Ascending aorta (tissue), 2 donors: ENCODE measurements at places on chromosomes 1 and 21.
A peak's percentile ranks its signal among the peaks of the same experiment; 100 is the strongest.

DNA sequence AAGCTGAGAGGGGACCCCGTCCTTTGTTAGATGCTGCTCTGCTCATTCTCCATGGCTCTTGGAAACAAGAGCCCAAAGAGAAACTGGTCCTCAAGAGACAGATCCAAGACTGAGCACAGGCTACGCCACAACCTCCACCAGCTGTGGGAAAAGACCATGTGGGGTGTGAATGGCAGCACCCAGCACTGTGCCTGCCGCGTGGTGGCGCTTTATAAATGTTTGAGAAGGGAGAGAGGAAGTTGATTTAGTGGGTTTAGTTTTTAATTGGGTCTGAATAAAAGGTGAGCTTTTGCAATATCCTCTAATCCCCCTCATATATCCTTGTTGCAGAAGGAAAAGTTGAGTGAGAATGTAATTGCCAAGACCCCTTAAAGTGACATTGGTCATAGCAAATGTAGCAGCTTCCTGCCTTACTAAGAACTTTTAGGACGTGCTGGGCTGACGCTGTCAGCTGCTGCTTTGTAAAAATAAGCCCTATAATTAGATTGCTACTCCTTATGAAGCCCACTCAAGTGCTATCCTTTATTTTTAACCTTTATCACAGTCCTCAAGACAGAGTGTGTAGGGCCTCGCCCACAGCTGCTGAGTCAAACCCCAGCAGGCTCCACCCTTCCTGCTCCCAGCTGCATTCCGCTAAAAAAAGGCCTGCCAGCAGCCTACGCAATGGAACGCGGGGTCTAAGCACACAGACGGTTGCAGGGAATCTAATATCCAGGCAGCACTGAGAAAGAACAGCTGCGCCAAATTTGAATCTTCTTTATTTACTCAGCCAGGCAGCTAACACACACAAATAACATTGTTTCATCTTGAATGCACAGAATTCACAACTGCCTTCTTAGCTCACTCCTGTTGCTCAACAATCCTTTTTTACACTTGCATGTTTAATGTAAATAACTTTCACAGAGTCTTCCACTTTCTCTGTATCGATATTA is 47.4 kb upstream of the PRDX6 start:
- peak overlapping the region; percentile 85 for H3K27ac ChIP-seq
- peak; percentile 95 for DNase-seq
- no peaks in the 10 kb centered on the region for H3K27me3 ChIP-seq
- no peaks in the 10 kb centered on the region for H3K36me3 ChIP-seq
- H3K4me1 ChIP-seq, result peaks cover 14% of the 10 kb centered on the region

GRCh38 chr1:229022595-229023333 is 248.1 kb upstream of the RAB4A start:
- no peaks in the 10 kb centered on the region for H3K36me3 ChIP-seq
- H3K27ac ChIP-seq, result no peak overlapping the region
- DNase-seq, result no peak
- no peaks in the 10 kb centered on the region for H3K27me3 ChIP-seq

DNA sequence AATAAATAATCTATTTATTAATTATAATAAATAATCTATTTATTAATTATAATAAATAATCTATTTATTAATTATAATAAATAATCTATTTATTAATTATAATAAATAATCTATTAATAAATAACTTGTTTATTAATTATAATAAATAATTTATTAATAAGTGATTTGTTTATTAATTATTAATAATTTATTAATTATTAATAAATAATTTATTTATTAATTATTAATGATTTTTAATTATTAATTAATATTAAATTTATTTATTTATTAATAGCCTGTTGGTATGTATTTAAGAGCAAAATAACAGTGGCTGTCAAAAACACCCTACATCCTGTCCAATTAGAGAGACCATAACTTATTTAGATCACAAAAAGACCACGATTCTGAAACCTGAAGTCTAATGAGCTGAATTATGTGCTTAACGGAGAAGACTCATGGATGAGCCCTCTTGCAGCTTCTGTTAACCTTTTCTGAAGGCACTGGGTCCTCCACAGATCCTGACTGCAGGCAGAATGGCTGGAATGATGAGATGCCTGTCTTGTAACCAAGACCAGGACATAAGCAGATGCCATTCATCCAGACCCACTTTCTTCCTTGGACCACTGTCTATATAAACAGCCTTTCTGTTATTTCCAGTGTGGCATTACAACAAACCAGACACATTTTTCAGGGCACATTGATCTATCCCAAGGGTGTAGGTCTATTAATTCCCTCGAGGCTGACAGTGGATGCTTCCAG is 134.2 kb downstream of the SETD4 start:
- H3K27ac ChIP-seq, result no peak overlapping the region
- no peaks in the 10 kb centered on the region for H3K4me1 ChIP-seq
- DNase-seq, result no peak
- H3K36me3 ChIP-seq, result no peaks in the 10 kb centered on the region

GRCh38 chr1:169572187-169572586 is 14.1 kb downstream of the F5 start:
- no peak overlapping the region for H3K4me3 ChIP-seq
- H3K27me3 ChIP-seq, result no peaks in the 10 kb centered on the region
- H3K4me1 ChIP-seq, result no peaks in the 10 kb centered on the region
- H3K36me3 ChIP-seq, result no peaks in the 10 kb centered on the region

- H3K4me1 ChIP-seq, result no peaks in the 10 kb centered on the region
- no peaks in the 10 kb centered on the region for H3K36me3 ChIP-seq
- DNase-seq, result no peak
- no peak overlapping the region for H3K27ac ChIP-seq
- no peak overlapping the region for H3K4me3 ChIP-seq
These were observed 219.0 kb upstream of the L1TD1 start for GRCh38 chr1:61975638-61976037.

GRCh38 chr1:111571987-111572386 is 47.6 kb upstream of the RAP1A start:
- H3K4me3 ChIP-seq, result no peak overlapping the region
- H3K36me3 ChIP-seq, result no peaks in the 10 kb centered on the region

GRCh38 chr21:41506611-41507520 is 1.1 kb downstream of the TMPRSS2 start:
- H3K4me1 ChIP-seq, result no peaks in the 10 kb centered on the region
- no peak overlapping the region for H3K4me3 ChIP-seq
- H3K27ac ChIP-seq, result no peak overlapping the region
- no peak for DNase-seq
- no peaks in the 10 kb centered on the region for H3K36me3 ChIP-seq

- no peaks in the 10 kb centered on the region for H3K4me1 ChIP-seq
- H3K4me3 ChIP-seq, result no peak overlapping the region
- no peak for DNase-seq
- no peaks in the 10 kb centered on the region for H3K27me3 ChIP-seq
These were observed 57.9 kb downstream of the LACTBL1 start for GRCh38 chr1:22914633-22915217.

GRCh38 chr1:54843449-54843848 is 42.3 kb upstream of the TTC22 start:
- H3K27ac ChIP-seq, result no peak overlapping the region
- H3K4me3 ChIP-seq, result no peak overlapping the region
- no peaks in the 10 kb centered on the region for H3K27me3 ChIP-seq
- H3K36me3 ChIP-seq, result no peaks in the 10 kb centered on the region

DNA sequence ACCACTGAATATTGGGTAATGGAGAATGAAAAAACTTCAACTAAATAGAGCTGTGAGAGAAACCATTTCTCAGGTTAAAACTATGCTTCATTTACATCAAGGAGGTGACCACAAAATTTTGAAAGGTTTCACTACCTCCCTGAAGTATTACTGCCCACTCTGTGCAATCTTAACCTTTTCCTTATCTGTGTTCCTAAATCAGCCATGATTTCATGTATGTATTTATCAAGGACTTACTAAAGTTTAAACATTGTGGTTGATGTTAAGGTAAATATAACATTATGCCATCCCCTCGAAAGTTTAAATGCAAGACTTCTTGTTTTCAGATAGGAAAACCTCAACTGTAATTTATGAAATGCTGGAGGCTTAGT is 84.4 kb downstream of the CLEC20A start:
- no peaks in the 10 kb centered on the region for H3K27me3 ChIP-seq
- H3K36me3 ChIP-seq, result no peaks in the 10 kb centered on the region
- no peak for DNase-seq
- no peaks in the 10 kb centered on the region for H3K4me1 ChIP-seq

GRCh38 chr1:106621853-106622252 is 434.6 kb upstream of the PRMT6 start:
- H3K27me3 ChIP-seq, result no peaks in the 10 kb centered on the region
- DNase-seq, result no peak
- no peak overlapping the region for H3K4me3 ChIP-seq
- no peak overlapping the region for H3K27ac ChIP-seq

GRCh38 chr1:21264898-21265297 is 25.4 kb downstream of the ECE1 start:
- H3K27ac ChIP-seq, result peak overlapping the region; percentile 97
- H3K27me3 ChIP-seq, result no peaks in the 10 kb centered on the region
- peaks cover 43% of the 10 kb centered on the region for H3K4me1 ChIP-seq
- H3K4me3 ChIP-seq, result no peak overlapping the region
- H3K36me3 ChIP-seq, result peaks cover 22% of the 10 kb centered on the region

- DNase-seq, result no peak
- H3K36me3 ChIP-seq, result no peaks in the 10 kb centered on the region
- no peaks in the 10 kb centered on the region for H3K4me1 ChIP-seq
- no peaks in the 10 kb centered on the region for H3K27me3 ChIP-seq
- H3K27ac ChIP-seq, result no peak overlapping the region
These were observed 214.9 kb downstream of the HLX start for GRCh38 chr1:221093903-221094791.

DNA sequence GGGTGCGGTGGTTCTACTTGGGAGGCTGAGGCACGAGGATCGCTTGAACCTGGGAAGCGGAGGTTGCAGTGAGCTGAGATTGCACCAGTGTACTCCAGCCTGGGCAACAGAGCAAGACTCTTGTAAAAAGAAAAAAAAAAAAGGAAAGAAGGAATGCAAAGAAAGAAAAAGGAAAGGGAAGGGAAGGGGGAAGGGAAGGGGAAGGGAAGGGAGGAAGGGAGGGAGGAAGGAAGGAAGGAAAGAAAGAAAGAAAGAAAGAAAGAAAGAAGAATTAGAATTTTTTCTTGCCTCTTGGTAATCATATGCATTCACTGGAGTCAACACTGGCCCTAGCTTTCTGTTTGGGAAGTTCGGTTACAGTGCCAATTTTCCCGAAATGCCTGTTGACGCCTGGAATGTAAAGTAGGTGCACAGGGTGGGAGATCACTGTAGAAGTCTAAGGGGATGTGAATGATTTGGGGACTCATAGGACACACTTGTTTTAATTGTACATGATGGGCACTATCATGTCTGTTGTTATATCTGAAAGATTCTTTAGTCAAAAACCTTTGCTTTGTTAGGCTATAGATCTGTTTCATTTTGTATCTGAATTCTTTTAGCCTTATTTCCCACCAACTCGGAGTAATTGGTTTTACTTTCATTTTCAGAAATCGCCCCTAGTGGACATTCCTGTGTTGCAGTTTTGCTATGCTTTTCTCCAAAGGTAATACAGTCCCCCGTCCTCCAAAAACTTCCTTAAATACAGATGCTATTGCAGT is 59.8 kb upstream of the MORC3 start:
- no peaks in the 10 kb centered on the region for H3K27me3 ChIP-seq
- H3K4me1 ChIP-seq, result no peaks in the 10 kb centered on the region
- DNase-seq, result peak; percentile 69
- peak overlapping the region; percentile 66 for H3K4me3 ChIP-seq

- no peaks in the 10 kb centered on the region for H3K27me3 ChIP-seq
- H3K4me3 ChIP-seq, result peak overlapping the region; percentile 46
- no peak for DNase-seq
- peaks cover 4% of the 10 kb centered on the region for H3K4me1 ChIP-seq
- H3K27ac ChIP-seq, result peak overlapping the region; percentile 81
These were observed 24.7 kb upstream of the PEF1 start for GRCh38 chr1:31669433-31669785.

DNA sequence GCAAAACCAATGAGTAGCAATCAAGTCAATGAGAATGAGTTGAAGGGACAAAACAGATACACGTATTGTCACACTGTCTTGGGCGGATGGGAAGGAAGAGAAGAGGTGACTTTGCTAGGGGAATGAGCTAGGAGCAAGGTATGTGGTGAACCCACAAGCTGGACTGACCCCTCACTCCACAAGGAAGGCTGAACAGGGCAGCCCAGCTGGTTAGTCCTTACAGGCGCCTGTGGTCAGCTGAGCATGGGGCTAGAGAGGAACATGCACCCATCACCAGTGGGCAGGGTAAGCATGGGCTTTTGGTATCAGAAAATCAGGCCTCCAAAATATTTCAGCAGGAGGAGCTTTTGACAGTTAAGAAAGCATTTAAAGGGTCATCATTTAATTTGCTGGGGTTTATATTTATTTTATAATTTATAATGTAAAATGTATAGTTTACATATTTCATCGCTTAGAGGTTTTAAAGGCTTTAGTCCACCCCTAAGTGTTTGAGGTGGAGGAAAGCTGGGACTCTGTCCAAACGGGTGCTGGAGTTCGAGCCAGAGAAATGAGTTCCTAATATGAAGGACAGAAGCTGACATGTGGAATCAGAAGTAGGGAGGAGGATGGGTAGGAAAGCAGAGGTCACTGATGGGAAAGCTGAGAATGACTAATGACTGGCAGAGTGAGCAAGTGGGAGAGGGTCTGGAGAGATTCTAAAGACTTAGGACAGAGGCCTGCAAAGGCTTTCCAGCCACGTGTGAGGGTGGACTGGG is 22.0 kb upstream of the ACBD6 start:
- no peak for DNase-seq
- H3K4me3 ChIP-seq, result no peak overlapping the region
- peaks cover 28% of the 10 kb centered on the region for H3K4me1 ChIP-seq
- no peaks in the 10 kb centered on the region for H3K36me3 ChIP-seq
- H3K27ac ChIP-seq, result no peak overlapping the region

GRCh38 chr1:199279067-199279466 is 640.2 kb downstream of the PTPRC start:
- no peak overlapping the region for H3K4me3 ChIP-seq
- no peak for DNase-seq
- no peak overlapping the region for H3K27ac ChIP-seq

DNA sequence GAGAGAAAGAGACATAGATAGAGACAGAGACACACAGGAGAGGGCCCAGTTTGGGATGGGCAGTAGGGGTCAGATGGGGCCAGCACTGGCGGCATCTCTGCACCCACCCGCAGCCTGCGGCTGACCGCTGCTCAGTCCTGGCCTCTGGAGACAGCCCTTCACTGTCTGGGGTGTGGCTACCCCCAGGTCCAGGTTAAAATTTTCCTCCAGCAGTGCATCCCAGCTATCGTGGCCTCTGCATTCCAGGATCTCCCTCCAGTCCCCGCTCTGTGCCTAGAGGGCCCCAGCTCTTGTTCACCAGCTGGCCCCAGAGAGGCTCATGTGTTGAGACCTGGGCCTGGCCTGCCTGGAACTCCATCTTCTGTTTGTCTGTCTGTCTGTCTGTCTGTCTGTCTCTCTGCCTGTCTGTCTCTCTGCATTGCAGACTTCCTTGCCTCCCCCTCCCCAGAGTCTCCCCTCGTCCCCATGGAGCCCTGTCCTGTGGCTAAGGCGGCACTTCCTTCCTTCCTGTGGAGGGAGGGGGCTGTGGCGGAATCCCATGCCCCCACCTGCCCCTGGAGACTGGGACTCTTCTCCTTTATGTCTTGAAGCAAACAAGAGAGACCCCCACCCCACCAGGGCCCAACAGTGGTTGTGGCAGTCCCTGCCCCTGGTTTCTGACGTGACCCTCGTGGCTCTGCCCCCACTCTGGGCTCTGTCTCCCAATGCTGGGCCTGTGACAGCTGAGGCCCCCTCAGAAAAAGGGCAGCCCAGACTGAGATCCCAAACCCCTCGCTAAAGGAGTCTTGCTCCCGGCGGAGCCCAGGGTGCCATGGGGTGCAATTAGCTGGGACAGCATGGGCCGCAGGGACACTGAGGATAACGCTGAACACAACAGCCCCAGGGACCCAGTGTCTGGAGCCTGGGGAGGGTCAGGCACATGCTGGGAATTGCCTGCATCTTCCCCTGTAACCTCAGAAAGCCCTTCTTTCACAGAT is 241.8 kb downstream of the NPHP4 start:
- no peak overlapping the region for H3K4me3 ChIP-seq
- H3K27ac ChIP-seq, result no peak overlapping the region
- no peaks in the 10 kb centered on the region for H3K27me3 ChIP-seq
- H3K4me1 ChIP-seq, result no peaks in the 10 kb centered on the region
